Cardiac fibroblast (primary cell): ENCODE measurements at places on chromosomes 3 and 15.

- DNase-seq = no peak
Measured at GRCh38 chr15:22265056-22265945, 185.0 kb downstream of the OR4M2 start.

DNA sequence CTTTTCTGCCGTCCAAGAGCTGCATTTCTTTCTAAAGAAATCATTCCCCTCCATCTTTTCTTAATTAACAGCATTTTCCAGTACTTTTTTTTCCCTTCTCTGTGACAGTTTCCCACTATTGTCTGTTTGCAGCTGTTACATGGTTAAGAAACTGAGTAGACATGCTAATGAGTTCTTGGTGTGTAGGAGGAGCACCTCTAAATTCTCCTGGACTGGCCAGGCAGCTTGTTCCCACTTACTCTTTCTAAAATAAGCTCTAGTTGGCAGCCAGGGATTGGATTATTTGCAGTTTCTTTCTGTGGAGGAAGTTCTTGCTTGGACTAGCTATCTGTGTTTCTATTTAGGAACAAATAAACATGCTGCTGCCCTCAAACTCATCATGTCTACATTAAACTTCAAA is 235.1 kb upstream of the GAP43 start:
- DNase-seq = peak; percentile 25

DNA sequence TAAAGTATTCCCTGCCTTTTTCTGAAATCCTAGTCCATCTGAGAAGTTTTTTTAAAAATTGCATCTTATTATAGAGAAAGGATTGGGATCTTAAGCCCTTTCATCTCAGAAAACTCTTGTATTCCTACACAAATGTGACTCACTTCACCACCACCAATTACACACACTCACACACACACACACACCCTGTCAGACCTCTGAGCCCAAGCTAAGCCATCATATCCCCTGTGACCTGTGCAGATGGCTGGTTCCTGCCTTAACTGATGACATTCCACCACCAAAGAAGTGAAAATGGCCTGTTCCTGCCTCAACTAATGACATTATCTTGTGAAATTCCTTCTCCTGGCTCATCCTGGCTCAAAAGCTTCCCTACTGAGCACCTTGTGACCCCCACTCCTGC is 1181.9 kb downstream of the ROBO2 start:
- DNase-seq = no peak

DNA sequence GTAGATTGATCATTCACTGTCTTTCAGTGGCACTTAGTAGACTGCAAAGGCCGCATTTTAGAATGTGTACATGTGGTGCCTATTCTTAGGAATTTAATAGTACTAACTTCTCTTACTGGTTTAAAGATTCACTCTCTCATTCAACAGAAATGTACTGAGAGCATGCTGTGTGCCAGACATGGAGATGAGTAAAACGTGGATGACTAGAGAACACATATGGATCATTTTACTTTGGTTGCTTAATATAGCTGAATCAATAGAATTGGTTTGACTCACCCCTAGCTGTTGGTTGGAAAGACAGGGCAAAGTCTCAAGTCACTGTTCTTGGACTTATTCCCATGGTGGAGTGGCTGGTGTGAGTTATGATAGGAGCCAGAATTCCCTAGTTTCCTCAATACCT is 109.1 kb upstream of the TNFAIP8L3 start:
- DNase-seq = peak; percentile 89

GRCh38 chr3:127192576-127193232 is at the start of gene PRR23E:
Gene PRR23E, plus strand, starts transcription at chr3:127193131. Its CDS starts 3,555 bp downstream, at chr3:127196686.
- DNase-seq = no peak

DNA sequence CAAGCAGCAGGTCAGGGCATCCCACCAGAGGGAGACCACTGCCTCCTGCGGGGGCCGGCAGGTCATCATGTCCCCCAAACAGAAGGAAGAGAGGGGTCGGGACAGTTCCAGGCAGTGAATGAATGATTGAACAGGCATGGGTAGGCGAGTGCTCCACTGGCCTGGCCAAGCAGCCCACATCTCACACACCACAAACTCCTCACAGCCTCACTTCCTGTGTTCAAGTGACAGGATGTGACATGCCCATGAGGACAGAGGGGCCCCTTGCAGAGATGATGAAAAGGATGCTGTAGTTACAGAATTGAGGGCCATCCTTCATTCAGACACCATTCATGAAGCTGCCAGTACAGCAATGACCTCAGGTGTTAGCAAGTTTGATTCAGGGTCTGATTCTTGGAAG is 3.7 kb downstream of the IQSEC1 start:
- no peak for DNase-seq

DNA sequence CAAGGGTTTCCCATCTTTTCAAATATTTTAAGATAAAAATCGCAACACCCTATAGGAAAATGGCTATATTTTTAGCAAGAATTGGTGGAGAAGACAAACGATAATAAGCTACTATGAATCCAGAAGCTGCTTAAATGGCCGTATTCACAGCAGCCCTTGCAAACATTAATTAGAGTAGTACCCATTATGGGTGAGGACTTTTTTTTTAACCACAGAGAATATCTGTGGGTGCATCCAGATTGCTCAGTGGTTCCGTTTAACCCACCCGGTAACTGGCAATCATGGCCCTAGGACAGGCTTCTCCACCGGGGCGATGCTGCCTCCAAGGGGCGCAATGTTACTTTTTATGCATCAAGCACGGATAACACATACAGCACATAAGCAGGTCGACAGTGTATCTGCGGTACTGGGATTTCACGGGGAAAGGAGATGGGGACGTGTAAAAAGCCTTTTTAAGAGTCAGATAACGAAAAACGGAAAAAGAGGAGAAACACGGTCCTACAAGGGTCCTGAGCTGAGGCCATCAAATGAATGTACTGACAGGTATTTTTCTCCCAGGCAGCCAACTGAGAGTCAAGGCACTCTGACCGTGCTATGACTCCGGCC is 968 bp upstream of the TMEM266 start:
- no peak for DNase-seq

- peak; percentile 98 for DNase-seq
Measured at GRCh38 chr3:188950832-188951489, 220.8 kb upstream of the TPRG1 start.

GRCh38 chr15:88395872-88396781 is 71.1 kb downstream of the MRPL46 start:
- DNase-seq = no peak

DNA sequence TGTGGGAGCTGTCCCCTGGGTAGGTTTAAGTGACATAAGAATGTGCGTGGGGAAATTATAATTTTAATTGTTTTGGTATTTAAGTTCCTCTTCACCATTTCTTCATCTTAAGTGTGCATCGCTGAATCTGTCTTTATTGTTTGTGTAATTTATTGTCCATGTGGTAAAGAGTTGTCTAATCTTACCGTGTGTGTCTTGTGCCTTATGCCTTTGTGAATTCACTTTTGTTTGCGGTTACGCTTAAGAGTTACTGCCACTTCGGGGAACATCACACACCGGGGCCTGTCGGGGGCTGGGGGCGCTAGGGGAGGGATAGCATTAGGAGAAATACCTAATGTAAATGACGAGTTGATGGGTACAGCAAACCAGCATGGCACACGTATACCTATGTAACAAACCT is 767 bp downstream of the WDR48 start:
- DNase-seq = peak; percentile 2

DNA sequence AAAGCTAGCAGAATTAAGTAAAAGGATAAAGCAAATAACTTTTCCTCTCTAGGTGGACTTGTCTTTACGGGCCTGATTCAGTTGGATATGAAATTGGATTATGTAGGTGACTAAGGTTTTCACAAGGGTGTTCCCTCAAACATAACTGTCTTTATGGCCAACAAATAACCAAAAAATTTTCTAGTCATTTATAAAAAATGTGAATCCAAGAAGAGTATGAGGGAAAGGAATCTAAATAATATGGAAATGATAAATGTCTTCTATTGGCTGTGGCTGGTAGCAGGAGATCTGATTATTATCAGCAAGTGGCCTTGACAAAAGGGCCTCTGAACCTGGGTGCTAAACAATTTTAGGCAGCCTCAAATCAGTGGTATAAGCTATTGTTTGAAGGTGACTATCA is 594.0 kb upstream of the UBE2E2 start:
- DNase-seq = no peak

DNA sequence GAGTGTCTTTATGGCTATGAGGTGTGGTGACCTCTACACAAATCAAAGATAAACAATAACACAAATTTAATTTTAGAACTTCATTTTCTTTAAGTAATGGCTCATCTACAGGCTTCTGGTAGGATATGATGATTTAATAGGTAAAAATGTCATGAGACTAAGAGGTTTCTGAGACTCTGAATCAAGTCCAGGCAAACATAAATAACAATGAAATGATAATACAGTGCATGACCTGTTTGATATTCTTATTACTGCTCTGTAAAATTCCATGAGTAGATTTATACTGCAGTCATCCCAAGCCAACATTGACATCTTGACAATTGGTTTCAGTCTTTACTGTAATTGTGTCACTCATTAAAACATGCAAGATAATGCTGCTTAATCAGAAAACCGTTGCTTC is 936.8 kb downstream of the MCTP2 start:
- no peak for DNase-seq

DNA sequence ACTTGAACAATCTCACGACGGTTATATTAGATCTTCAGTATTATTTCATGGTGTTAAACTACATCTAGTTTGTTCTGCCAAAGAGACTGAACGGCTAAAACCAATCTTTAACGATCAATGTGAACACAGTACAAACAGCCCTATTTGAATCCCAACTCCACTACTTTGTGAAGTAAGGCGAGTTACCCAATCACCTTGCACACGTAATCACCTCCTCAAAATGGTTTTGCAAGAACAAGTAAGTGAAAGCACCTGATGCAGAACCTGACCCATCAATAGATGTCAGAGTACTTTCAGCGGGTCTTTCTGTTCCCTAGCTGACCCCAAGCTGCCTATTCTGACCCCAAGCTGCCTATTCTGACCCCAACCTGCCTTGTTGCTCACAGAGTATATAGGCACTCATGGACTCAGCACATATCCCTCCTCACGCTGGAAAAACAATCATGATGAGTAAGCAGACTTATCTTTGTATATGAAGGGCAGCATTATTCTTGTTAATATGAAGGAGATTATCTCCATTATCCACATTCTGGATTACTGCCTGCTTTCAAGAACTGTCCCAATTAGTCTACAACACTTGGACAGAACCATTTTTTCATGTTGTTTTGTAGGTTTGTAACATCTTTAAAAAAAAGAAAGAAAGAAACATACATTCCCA is 3.7 kb downstream of the KPNA1 start:
- DNase-seq = peak; percentile 18
